ENCODE measurements at places on chromosomes 11 and 22.

DNA sequence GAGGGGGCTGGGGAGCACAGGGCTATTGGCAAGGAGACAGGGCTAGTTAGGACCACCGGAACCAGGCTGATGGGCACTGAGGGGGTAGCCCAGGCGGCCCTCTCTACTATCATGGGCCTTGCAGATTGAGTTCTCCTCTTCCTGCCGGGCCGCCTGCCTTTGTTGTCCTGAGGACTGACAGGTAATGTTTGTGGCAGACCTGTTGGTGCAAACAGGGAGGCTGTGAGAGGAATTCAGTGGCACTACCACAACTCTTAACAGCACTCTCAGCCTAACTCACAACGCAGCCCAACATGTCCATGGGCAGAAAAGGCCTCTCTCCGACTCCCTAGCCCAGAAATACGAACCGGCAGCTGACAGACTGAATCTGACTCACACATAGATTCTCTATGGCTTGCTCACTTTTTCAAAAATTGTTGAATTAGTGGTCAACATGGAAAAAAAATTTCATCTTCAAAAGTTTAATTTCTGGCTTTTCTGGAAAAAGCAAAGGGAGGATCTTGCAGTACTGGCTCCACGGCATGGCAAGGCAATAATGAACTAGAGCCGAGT is 11.4 kb downstream of the KCNJ5 start:
- DNase-seq = no peak

DNA sequence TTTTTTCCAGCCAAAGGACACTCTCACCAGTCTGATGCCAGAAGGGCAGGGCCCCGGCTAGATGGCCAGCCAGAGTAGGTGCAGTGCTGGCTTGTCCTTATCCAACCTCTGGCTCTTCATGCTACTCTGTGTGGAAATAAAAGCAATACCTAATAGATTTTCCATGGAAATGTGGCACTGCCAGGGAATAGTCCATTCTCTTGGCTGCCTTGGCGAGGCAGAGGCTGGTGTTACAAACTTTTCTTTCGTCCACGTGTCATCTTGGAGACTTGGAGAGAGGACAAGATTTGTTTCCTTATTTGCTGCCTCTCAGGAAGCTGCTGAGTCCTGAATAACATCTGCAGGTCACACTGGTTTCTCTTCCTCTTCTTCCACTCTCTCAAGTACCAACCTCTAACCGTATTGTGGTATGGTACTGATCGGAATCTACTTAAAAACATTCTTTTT is 17.2 kb upstream of the C1QTNF4 start:
- no peak for DNase-seq

GRCh38 chr11:18749681-18750319 is 23.8 kb upstream of the IGSF22 start:
- peak; percentile 24 for DNase-seq

DNA sequence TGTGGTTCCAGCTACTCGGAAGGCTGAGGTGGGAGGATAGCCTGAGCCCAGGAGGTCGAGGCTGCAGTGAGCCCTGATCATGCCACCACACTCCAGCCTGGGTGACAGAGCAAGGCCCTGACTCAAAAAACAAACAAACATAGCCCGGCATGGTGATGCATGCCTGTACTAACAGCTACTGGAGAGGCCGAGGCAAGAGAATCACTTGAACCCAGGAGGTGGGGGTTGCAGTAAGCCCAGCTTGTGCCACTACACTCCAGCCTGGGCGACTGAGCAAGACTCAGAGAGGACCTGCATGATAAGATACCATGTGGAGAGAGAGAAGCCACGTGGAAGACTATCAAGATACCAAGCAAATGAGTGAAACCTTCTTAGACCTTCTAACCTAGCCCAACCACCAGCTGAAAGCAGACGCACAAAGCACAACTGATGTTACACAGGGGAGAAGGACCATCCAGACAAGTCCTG is 36.1 kb downstream of the AMBRA1 start:
- DNase-seq = no peak

GRCh38 chr11:116862185-116862584 is 24.8 kb upstream of the APOA1 start:
- DNase-seq = no peak

DNA sequence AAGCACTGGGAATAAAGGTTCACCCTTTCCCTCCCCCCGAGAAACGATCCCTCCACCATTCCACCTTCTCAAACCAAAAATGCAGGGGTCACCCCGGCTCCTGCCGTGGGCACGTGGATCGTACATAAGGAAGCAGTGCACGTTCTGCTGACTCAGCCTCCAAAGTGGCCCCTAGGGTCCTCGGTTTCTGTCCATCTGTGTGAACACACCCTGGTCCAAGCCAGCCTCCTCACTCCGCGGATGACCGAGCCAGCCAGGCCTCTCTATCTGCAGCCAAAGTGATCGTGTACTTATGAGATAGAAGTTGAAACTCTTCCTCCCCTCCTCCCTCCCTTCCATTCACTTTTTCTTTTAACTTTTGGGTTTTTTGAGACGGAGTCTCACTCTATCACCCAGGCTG is 16.2 kb downstream of the C11orf24 start:
- DNase-seq = no peak

DNA sequence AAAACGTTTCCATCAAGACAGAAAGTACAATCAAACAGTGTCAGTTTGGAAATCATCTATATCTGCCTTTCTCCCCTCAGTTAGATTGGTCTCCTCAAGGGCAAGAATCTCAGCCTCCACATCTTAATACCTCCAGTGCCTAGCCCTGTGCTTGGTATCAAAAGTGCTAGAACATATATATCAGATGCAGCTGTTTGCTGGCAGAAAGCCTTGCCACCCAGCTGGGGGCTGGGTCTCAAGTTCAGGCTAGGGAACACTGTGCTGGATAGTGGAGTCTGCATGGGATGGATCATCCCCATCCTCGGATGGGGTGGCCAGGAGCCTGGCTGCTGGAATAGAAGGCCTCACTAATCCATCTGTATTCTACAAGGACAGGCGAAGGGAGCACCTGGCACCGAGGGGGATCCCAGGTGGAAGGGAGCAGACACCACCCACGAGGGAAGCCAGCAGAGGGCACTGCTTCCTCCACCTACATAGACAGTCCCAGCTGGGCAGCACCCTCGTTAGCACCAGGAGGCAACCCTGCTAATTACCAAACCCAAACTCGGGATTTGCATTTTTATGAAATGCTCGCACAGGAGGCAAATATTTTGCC is 602.2 kb downstream of the BUD13 start:
- no peak for DNase-seq

GRCh38 chr22:35735542-35735941 is 17.9 kb downstream of the APOL5 start:
- DNase-seq = no peak

- no peak for DNase-seq
These were observed 24.2 kb downstream of the MED15 start for GRCh38 chr22:20531404-20532201.

DNA sequence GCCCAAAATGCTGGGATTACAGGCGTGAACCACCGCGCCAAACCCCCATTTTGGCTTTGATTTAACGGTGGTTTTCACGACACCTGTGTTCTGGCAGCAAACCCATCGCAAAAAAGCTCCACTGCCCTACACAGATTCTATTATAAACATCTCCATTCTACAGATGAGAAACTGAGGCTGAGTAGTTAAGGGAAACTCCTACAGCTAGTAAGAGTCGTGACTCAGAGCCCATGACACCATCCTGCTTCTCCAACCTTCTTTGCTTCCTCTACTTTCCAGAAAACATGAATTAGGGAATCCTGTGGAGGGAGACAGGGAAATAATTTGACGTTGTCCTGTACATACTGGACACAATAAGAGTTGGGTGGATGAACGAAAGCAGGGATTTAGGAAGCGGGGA is 429 bp upstream of the SNX15 start:
- DNase-seq = no peak

Data from naive thymus-derived CD8-positive, alpha-beta T cell (primary cell).